ENCODE measurements at places on chromosomes 4 and X. TPM values are rescaled to one million over a fixed set of nuclear protein-coding genes. Genes with fewer than 3 reads are reported as not detected.
A peak's percentile ranks its signal among the peaks of the same experiment; 100 is the strongest.

The GAGE2A gene
- total RNA-seq = not detected

The RPL9 gene
- 1,596 TPM for total RNA-seq

DNA sequence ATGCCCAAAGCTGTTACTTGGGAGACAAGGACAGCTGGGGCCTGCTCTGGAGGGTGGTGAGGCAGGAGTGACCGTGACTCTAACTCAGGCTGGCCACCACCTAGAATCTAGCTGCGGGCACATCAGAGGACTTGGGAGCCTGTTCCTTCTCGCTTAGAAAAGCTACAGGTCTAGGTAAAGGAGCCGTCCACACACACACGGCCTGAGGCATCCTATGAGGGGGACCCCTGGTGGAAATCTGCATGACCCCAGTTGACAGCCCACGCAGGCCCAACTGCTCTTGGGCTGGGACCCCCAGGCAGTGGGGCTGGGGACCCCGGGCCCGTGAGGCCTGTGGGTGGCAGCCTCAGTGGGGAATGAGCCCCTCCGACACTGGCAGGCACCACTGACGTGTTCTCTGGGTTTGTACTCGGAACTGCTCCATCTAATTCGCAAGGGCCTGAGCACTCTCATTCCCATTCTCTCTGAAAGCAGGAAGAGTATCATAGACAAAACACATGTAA, 75.6 kb downstream of the ACOX3 start:
- no peak for DNase-seq

The FAM47E gene
- total RNA-seq = 0.86 TPM

The GABRE gene
- total RNA-seq = 24.2 TPM

DNA sequence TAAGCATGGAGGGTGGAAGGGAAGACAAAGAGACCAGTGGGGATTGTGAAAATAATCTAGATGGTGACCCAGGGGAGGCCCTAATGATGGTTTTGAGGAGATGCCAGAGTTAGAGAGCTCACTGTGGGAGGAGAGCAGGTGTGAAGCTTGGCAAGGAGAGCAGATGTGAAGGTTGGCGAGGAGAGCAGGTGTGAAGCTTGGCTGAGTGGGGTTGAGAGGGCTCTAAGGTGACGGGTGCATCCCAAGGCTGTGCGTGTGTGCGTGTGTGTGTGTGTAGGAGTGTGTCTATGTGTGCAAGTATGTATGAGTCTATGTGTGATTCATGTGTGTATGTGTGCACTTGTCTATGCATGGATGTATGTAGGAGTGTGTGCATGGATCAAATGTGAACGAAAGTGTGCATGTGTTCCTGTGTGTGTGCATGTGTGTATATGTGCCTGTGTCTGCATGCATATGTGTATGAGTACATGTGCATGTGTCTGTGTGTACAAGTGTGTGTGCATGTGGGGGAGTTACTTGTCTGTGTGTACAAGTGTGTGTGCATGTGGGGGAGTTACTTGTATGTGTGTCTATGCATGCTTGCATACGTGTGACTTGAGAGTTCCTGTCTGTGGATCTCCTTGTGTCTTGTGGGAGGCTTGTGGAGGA, 72.0 kb downstream of the EVC start:
- DNase-seq = no peak

The HSFX3 gene
- not detected for total RNA-seq

- DNase-seq = peak; percentile 7
These were observed 146.7 kb downstream of the KCNIP4 start for GRCh38 chr4:21801661-21802385.

- no peak for DNase-seq
These were observed 230.9 kb downstream of the C4orf33 start for GRCh38 chr4:129326571-129327460.

DNA sequence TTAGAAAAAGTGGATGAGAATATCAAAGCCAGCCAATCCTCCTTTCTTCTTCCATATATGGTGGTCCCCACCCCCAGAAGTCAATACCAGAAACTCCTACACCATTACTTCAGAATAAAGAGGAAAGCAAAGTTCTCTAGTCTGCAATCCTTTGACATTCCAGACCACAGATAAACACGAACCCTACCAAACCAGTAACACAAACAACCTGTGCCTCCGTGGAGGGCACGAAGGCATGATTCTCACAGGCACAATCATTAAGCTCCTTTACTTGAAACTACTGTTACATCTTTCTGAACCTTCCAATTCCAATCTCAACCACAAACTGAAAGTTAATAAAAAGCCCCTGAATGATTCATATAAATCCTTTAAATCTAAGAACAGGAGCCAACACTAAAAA, 16.3 kb downstream of the MAML3 start:
- DNase-seq = peak; percentile 45

- no peak for DNase-seq
These were observed 578.0 kb downstream of the SPRY1 start for GRCh38 chr4:123974386-123975149.

All from fibroblast of villous mesenchyme (primary cell).